ENCODE measurements at places on chromosomes 1 and 21. TPM values are rescaled to one million over a fixed set of nuclear protein-coding genes. Genes with fewer than 3 reads are reported as not detected.

Gene AIM2
- total RNA-seq = 3.9 TPM

Gene RAB4A
- total RNA-seq = 69.0 TPM

Gene FHAD1
- total RNA-seq = 1.7 TPM

Gene C1orf35
- total RNA-seq = 29.1 TPM

Gene SLC45A3
- 14.0 TPM for total RNA-seq

Gene SUSD4
- total RNA-seq = 0.56 TPM

Gene TSPAN1
- not detected for total RNA-seq

DNA sequence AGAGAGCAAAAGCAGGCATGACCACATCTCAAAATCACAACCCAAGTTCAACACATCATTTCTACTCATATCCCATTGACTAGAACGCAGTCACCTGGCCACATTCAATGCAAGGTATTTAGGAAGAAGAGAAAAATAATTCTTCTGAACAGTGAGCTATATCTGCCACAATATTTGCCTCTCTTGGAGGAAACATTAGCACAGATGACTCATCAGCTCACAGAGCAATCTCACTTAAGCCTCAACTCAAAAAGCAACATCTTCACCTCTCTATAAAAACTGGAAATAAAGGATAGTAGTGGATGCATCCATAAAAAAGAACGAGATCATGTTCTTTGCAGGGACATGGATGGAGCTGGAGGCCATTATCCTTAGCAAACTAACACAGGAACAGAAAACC is 143.9 kb upstream of the FMN2 start:
- H3K36me3 ChIP-seq = peaks cover 10% of the 10 kb centered on the region
- H3K27ac ChIP-seq = no peak overlapping the region
- no peak for DNase-seq
- H3K4me1 ChIP-seq = no peaks in the 10 kb centered on the region

- no peak for DNase-seq
- H3K27ac ChIP-seq = no peak overlapping the region
- no peaks in the 10 kb centered on the region for H3K27me3 ChIP-seq
- H3K4me3 ChIP-seq = no peak overlapping the region
Observed at GRCh38 chr1:70498666-70499065, 87.6 kb downstream of the CTH start.

DNA sequence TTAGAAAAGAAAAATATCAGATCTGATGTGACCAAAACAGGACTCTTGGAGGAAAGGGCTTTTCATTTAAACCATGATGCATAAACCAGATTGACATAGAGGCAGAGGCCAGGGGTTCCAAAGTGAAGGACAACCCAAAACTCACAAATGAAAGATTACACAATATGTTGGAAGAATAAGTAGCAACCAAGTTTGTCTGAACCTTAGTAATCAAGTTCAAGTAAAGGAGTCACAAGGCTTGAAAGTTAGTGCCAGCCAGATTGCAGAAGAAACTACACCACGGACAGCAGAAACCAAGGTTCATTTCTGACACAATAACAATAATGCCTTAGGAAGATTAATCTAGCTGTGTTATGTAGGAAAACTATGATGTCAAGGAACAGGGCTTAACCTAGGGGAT is 124.6 kb downstream of the ZC3H11B start:
- no peaks in the 10 kb centered on the region for H3K36me3 ChIP-seq
- no peak overlapping the region for H3K4me3 ChIP-seq
- H3K27ac ChIP-seq = no peak overlapping the region
- H3K27me3 ChIP-seq = no peaks in the 10 kb centered on the region
- no peak for DNase-seq

DNA sequence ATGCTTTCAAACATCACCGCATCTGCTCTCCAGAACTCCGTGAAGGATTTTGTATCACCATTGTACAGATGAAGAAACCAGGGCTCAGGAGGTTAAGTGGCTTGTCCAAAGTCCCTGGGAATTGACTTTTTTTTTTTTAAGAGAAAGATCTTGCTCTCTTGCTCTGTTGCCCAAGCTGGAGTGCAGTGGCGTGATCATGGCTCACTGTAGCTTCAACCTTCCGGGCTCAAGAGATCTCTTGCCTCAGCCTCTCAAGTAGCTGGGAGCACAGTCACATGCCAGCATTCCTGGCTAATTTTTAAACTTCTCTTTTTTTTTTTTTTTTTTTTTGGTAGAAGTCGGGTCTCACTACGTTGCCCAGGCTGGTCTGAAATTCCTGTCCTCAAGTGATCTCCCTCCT is 6.9 kb upstream of the TAS1R2 start:
- no peak for DNase-seq
- H3K4me1 ChIP-seq = no peaks in the 10 kb centered on the region
- H3K27me3 ChIP-seq = no peaks in the 10 kb centered on the region
- no peaks in the 10 kb centered on the region for H3K36me3 ChIP-seq
- no peak overlapping the region for H3K27ac ChIP-seq
- H3K4me3 ChIP-seq = no peak overlapping the region

DNA sequence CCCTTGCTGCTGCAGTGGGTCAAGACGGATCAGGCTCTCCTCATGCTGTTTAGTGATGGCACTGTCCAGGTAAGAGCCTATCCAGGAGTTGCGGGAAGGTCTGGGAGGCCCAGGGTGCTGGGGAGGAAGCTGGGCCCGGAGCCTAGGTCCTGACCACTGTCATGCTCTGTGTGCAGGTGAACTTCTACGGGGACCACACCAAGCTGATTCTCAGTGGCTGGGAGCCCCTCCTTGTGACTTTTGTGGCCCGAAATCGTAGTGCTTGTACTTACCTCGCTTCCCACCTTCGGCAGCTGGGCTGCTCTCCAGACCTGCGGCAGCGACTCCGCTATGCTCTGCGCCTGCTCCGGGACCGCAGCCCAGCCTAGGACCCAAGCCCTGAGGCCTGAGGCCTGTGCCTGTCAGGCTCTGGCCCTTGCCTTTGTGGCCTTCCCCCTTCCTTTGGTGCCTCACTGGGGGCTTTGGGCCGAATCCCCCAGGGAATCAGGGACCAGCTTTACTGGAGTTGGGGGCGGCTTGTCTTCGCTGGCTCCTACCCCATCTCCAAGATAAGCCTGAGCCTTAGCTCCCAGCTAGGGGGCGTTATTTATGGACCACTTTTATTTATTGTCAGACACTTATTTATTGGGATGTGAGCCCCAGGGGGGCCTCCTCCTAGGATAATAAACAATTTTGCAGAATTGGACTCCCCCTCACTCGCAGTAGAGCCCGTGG is 1.7 kb downstream of the DYNLT4 start:
- H3K4me3 ChIP-seq = peak overlapping the region; percentile 47
- H3K4me1 ChIP-seq = peaks cover 55% of the 10 kb centered on the region
- H3K27me3 ChIP-seq = peaks cover 4% of the 10 kb centered on the region
- DNase-seq = no peak
- no peak overlapping the region for H3K27ac ChIP-seq
- peaks cover 9% of the 10 kb centered on the region for H3K36me3 ChIP-seq

DNA sequence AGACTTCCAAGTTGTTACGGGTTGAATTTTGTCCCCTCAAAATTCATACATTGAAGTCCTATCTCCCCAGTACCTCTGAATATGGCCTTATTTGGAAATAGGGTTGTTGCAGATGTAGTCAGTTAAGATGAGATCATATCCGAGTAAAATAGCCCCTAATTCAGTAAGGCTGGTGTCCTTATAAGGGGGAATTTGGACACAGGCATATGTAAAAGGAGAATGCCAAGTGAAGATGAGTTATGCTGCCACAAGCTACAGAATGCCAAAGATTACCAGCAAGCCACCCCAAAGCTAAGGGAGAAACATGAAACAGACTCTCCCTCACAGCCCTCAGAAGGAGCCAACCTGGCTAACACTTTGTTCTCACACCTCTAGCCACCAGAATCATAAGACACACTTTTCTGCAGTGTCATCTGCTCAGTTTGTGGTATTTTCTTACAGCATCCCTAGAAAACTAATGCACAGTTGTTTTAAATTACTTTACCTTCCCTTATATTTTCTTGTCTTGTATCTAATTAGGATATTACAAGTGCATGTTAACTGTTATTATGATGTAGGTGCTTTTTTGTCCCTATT is 43.3 kb upstream of the PRDX6 start:
- no peak overlapping the region for H3K27ac ChIP-seq
- H3K4me3 ChIP-seq = no peak overlapping the region
- DNase-seq = no peak
- no peaks in the 10 kb centered on the region for H3K36me3 ChIP-seq
- H3K27me3 ChIP-seq = no peaks in the 10 kb centered on the region
- peaks cover 29% of the 10 kb centered on the region for H3K4me1 ChIP-seq

GRCh38 chr1:176111835-176112234 is 95.3 kb downstream of the COP1 start:
- H3K27me3 ChIP-seq = no peaks in the 10 kb centered on the region
- H3K4me3 ChIP-seq = no peak overlapping the region
- peaks cover 22% of the 10 kb centered on the region for H3K36me3 ChIP-seq
- no peak overlapping the region for H3K27ac ChIP-seq
- DNase-seq = no peak

GRCh38 chr1:93678491-93678890 is 3.1 kb downstream of the BCAR3 start:
- no peak overlapping the region for H3K27ac ChIP-seq
- H3K36me3 ChIP-seq = peaks cover 17% of the 10 kb centered on the region
- DNase-seq = no peak
- H3K4me3 ChIP-seq = peak overlapping the region; percentile 97
- H3K4me1 ChIP-seq = peaks cover 69% of the 10 kb centered on the region

DNA sequence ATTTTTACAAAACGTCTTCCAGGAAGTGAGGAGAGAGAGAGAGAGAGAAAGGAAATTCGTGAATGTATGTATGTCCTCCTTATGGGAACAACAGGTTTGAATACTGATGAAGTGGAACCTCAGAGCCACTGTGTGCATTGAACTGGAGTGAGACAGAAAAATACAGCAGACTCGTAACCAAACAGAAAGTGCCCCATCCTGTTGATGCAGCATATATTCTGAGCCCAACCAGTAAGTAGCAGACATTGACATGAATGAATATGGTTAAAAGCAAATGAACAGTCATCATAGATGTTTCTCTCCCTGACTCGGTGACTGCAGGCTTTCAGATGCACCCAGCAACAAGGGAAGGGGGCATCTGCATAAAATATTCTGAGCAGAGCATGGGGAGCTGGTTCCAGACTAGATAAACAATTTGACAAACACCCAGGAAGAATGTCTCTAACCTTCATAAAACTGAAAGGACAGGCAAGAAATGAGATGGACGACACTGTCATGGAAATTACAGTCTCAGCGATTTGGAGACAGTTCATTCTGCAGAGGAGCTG is 471.0 kb upstream of the PBX1 start:
- peaks cover 2% of the 10 kb centered on the region for H3K36me3 ChIP-seq
- no peaks in the 10 kb centered on the region for H3K27me3 ChIP-seq
- H3K4me3 ChIP-seq = no peak overlapping the region
- DNase-seq = no peak

DNA sequence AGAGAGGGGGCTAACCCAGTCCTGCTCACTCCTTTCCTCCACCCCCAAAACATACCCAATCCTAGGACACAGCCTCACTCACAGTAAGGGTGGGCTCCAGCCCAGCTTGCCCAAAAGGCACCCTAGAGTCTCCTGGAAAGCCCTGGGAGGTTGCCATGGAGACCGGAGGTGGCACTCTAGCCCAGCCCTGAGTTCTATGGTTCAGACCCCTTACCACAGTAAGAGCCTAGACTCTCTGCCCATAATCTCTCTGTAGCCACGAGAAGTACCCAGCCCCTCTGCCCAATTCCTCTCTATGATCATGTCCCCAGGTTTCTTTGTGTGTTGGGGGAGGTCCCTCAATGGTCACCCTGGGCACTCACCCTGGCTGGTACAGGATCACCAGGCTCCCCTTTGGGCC is 14.4 kb downstream of the COL16A1 start:
- peaks cover 8% of the 10 kb centered on the region for H3K4me1 ChIP-seq
- no peak for DNase-seq
- no peak overlapping the region for H3K4me3 ChIP-seq
- no peaks in the 10 kb centered on the region for H3K36me3 ChIP-seq
- no peaks in the 10 kb centered on the region for H3K27me3 ChIP-seq

DNA sequence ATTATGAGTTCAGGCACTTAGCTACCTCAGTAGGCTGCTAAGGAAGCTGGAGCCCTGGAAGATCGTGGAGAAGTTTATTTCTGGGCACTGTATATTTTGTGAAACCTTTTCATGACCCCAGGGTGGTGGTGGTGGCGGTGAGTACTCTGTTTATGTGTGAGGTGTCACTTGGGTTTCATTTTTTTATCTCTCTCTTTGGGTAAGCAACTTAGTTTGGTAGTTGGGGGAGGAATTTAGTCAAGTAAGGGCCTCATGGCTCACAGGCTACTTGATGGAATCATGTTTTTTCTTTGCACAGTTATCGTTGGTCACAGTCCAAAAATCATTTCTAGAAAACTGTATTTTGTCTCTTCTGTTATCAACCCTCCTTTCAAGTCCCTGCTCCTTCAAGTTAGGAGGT is 33.9 kb downstream of the C1orf141 start:
- H3K4me1 ChIP-seq = peaks cover 9% of the 10 kb centered on the region
- no peak overlapping the region for H3K4me3 ChIP-seq
- no peaks in the 10 kb centered on the region for H3K36me3 ChIP-seq
- DNase-seq = no peak

- no peak overlapping the region for H3K27ac ChIP-seq
- no peaks in the 10 kb centered on the region for H3K4me1 ChIP-seq
- H3K4me3 ChIP-seq = no peak overlapping the region
- H3K27me3 ChIP-seq = peaks cover 10% of the 10 kb centered on the region
Observed at GRCh38 chr1:71521655-71522264, 440.9 kb upstream of the ZRANB2 start.
